Left renal cortex interstitium (tissue), 4 donors: ENCODE measurements at places on chromosomes 12 and 14. TPM values are rescaled to one million over a fixed set of nuclear protein-coding genes. Genes with fewer than 3 reads are reported as not detected.

METTL17 gene
- 69.4 TPM for polyA plus RNA-seq

BATF gene
- polyA plus RNA-seq: 0.86 TPM

ABCD2 gene
- 0.05 TPM for polyA plus RNA-seq

TAS2R7 gene
- polyA plus RNA-seq: not detected

PPP1R36 gene
- polyA plus RNA-seq: 1.1 TPM
